Calu3 (cell line): ENCODE measurements at places on chromosomes 5 and 9. TPM values are rescaled to one million over a fixed set of nuclear protein-coding genes. Genes with fewer than 3 reads are reported as not detected.
A peak's percentile ranks its signal among the peaks of the same experiment; 100 is the strongest.

DNA sequence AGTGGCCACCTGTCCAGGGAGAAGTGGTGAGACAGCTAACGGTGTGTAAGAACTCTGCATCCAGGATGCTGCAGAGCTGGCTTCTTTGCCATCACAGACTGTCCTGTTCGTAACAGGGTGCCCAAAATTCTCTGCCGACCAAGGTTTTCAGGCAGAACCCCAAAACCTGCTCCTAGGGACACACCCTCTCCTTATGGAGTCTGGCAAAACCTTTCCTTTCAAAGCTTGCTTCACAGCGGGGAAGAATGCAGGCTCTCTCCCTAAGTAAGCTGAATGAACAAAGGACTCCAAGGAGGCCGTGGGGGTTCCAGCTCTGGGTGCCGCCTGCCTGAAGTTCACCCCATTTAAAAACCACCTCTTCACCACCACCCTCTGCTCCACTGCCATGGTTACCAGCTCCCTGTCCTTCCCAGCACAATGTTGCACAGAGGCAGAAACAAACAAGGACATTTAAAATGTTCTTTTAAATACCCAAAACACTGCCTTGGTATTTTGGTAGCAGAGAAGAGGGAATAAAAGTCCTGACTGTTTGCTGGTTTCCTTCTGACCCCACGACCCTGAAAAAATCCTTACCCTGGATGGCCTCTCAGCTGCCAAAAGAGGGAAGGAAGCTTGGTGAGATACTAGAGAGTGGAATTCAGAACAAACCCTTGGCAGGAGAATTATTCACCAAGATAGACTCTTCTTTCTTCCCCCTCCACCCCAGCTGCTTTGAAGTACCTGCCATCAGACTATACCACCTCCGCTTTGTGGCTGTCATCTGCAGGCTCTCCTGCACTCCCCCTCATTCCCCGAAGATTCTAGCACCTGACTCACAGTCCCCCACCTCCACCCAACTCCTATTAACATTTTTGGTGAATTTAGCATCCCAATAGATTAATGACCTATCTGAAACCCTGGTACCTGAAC lies 7.1 kb upstream of the KLF9 start:
- peak overlapping the region; percentile 94 for H3K4me3 ChIP-seq
- H3K27ac ChIP-seq: peak overlapping the region; percentile 74
- DNase-seq: no peak

GRCh38 chr9:135920256-135920930 lies 13.0 kb upstream of the CAMSAP1 start:
- no peak overlapping the region for H3K27ac ChIP-seq
- no peak for DNase-seq
- peaks cover 17% of the 10 kb centered on the region for H3K36me3 ChIP-seq
- H3K4me1 ChIP-seq: no peaks in the 10 kb centered on the region
- no peaks in the 10 kb centered on the region for H3K27me3 ChIP-seq
- H3K4me3 ChIP-seq: no peak overlapping the region

DNA sequence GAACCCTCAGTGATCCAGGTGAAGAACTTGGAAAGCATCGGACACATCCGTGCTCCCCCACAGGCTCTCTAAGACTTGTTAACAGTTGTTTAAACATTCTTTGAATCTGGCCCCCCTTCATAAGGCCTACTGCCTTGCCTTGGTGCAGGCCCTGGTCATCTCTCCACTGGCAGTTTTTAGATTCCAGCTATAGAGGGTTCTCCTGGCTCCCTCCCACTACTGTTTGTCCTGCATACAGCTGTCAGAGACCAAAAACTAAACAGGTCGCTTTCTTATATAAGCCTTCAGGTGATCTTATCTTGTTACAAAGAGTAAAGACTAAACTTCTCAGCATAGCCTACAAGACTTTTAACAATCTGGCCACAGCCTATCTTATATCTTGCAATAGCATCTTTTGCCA lies 32.3 kb downstream of the NRG2 start:
- H3K4me3 ChIP-seq: no peak overlapping the region
- H3K4me1 ChIP-seq: no peaks in the 10 kb centered on the region
- DNase-seq: no peak
- H3K36me3 ChIP-seq: no peaks in the 10 kb centered on the region
- H3K27ac ChIP-seq: no peak overlapping the region
- H3K27me3 ChIP-seq: peaks cover 36% of the 10 kb centered on the region

GRCh38 chr5:54307583-54307982 lies 2.8 kb downstream of the ARL15 start:
- peak overlapping the region; percentile 11 for H3K27ac ChIP-seq
- peaks cover 30% of the 10 kb centered on the region for H3K36me3 ChIP-seq
- peaks cover 13% of the 10 kb centered on the region for H3K4me1 ChIP-seq
- DNase-seq: no peak
- no peaks in the 10 kb centered on the region for H3K27me3 ChIP-seq

Gene SEMA6A
- 53.3 and 54.7 TPM in 2 replicates for total RNA-seq

Gene ZNF883
- total RNA-seq: 2.0 and 2.2 TPM in 2 replicates

Gene CKMT2
- total RNA-seq: 0.24 TPM in 1 of 2 replicates, not detected in the other
